HFFc6 (cell line): ENCODE measurements at places on chromosomes 5 and 9. TPM values are rescaled to one million over a fixed set of nuclear protein-coding genes. Genes with fewer than 3 reads are reported as not detected.

DNA sequence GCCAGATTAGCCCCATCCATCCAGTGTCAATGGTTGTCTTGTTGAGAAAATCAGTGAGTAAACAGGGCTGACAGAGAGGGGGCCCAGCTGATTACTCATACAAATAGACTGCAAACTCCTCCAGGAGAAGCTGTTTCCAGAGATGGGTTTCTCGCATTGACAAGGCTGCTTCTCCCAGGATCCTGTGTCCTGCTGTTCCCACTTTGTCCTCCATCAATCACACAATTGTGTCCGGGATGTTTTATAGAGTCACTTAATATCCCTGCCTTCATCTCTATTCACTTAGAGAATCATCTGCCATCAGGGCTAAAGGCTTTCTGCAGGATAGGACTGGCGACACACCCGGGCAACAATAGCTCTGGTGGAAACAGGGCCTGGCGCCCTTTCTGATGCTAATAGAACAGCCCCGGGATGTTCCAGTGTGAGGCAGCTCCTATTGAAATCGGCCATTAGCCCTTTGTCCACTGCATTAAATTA, 71.7 kb upstream of the TBCA start:
- no peak for DNase-seq

DNA sequence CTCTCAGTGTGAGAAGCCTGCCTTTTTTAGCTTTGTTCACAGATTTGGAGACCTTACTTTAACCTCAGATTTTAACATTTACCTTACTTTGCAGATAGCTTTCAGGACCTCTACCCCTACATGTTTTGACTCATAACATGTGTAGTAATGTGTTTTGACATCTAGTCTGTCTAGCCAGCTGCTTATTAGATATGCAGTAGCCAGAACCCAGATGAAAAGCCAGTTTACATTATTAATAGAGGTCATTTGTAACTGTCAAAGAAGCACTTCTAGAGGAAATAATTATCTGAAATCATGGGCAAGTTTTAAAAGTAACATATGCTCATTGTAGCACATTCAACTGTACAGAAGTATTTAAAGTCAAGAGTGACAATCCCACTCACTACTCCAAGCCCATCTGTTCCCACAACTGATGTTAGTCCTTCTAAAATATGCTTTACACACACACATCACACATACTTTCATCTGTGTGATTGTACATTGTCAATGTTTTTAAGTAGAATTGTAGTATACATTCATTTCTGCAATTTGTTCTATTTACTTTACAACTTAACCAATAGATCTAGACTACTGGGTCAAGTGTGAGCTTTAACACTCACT, 71.8 kb upstream of the NIPAL4 start:
- no peak for DNase-seq

DNA sequence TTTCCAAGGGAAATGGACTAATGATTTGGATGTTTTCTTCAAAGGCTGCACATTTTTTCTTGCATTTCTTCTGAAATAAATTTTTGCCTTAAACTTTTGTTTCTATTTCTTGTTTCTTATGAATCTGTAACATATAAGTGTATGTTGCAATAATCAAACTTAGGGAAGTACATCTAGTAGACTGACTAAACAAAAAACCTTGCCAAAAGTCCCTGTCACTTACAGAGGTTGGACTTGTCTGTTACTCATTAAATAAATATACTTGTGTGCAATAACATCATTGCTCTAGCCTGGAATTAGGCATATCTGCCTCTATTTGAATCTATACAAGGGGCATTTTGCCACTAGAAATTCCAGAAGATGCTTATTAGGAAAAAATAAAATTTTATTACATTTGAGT, 56.6 kb downstream of the C6 start:
- DNase-seq, result no peak

DNA sequence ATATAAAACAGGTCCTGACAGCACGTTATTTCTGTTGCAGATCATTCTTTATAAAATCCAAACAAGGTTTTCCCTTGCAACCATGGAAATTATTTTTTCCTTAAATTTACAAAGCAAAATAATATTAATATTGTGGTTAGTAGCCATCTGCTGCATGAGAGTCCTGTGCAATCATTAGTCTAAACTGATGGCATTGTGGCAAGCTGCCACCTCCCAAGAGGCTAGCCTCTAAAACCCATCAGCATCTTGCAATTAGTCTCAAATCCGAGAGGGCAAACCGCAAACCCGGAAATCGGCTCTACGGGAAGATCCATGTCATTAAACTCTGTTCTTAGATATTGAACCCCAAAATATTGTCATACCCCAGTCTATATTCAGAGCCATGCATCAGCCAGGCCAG, 11.3 kb upstream of the CDH6 start:
- DNase-seq, result no peak

DNA sequence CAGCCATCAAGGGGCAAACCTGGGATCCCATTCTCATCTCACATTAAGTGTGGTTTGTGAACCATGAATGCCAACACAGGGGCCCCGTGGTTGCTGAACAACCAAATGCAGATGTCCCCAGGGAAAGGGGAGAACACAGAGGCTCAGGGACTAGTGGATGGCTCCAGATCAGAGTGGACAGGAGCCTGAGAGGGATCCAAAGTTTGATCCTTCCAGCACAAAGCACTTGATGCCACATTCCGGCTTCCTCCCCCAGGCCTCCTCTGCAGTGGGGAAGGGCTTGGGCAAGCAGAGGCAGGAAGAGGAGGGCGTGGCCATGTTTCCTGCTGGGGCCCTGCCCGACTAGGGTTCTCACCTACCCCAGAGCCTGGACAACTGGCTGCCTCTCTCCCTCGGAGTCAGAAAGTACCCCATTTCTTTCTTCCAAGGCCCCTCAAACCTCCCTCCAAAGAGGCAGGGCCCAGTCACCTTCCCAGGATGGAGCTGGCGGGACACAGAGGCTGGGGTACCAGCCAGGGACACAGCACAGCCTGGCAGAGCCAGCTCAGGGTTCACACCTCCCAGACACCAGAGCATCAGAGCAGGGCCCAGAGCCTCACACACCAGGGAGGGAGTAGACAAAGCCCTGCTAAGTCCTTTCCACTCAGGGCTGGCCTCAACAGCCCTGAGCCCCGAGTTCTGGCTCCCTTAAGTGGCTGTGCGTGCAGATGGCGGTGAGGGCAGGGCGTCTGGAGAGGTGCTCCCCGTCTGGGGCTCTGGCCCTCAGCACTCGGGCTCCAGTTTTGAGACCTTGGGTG, 4.3 kb upstream of the RNF44 start:
- DNase-seq, result no peak

DNA sequence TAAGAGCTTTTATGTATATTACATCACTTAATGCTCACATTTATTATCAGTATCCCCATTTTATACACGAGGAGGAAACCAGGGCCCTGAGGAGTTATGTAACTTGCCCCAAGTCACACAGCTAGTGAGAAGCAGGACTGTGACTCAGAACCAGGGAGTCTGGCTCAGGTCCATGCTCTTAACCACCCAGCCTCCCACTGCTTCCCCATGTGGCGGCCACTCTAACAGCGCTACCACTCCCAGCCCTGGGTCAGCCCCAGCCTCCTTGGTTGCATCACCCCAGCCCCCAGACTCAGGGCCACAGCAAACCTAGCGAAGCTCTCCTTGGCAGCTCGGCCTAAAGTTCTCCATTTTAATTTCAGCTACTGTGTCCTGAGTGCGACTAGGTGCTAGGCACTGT, 159.1 kb downstream of the PAX5 start:
- peak; percentile 28 for DNase-seq

GRCh38 chr5:135993880-135994636, 34.7 kb upstream of the TGFBI start:
- peak; percentile 53 for DNase-seq

DNA sequence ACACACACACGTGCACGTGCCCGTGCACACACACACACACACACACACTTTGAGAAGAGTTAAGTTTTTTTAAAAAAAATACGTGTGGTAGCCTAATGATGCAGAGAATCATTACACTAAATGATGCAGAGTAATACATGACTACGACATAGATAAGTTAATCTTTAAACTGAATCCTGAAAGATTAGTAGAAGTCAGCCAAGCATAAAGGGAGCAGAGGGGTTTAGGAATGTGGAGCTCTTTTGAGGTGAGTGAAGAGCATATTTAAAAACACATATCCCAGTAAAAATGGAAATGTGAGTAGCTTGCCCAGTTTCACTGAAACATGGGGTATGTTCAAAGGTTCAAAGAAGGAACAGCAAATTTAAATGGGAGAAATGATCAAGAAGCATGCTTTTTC, 61.3 kb upstream of the TYRP1 start:
- DNase-seq, result no peak

DNA sequence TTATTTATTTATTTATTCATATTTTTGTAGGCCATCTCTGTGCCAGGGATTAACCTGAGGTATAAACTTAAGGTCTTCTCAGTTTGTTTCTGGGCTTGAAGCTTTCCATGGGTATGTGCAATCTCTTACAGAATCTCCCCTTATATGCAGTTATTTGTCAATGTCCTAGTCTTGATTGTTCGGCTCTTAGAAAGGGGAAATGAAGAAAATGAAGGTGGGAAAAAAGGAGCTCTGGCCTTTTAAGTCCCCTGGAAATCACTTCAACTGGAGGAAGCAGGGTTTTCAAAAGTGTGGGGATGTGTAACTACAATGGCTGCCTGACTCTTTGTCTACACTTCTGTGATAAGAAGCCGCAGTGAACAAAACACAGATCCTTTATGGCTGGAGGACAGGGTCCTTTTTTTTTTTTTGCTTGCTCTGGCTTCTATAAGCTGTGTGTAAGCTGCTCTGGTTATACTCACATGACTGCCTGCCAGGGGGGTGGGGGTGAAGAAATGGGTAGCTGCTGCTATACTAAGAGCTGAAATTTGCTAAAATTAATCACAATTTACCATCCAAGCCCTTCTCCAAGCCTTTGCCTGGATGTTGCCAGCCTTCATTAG, 33.7 kb downstream of the CENPP start:
- no peak for DNase-seq

DNA sequence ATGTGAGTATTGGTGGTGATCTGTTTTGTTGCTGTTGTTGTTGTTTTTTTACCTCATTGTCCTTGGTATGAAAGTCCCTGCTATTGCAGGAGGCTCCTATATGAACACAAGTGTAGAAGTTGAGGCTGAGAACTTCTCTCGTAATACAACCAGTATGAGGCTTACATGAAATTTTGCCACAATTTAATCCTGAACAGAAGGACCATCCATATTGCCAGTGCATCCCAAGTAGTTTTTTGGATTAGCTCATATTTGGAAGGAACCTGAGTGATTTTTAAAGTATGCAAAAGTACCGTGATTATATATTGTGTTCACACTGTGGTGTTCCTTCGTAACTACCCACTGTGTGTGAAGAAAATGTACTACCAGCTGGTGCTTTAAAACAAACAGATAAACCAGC, 2095.5 kb upstream of the WWC1 start:
- no peak for DNase-seq

- DNase-seq, result no peak
Measured at GRCh38 chr5:79846198-79846521, 144.9 kb downstream of the MTX3 start.

DNA sequence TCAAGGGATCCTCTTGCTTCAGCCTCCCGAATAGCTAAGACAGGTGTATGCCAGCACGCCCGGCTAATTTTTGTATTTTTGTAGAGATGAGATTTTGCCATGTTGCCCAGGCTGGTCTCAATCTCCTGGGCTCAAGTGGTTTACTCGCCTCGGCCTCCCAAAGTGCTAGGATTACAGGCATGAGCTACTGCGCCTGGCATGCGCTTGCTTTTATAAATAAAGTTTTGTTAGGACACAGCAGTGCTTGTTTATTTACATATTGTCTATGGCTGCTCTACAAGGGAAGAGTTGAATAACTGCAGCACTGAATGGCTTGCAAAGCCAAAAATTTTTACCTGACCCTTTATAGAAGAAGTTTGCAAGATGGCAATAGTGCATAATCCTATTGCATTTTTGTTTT, 27.7 kb downstream of the GPR21 start:
- no peak for DNase-seq

- no peak for DNase-seq
Measured at GRCh38 chr9:126510564-126510963, 103.2 kb upstream of the LMX1B start.

GRCh38 chr5:120817044-120817985, 353.2 kb downstream of the PRR16 start:
- DNase-seq, result peak; percentile 20

- DNase-seq, result no peak
Measured at GRCh38 chr9:137176302-137177182, 4.7 kb upstream of the TMEM210 start.

DNA sequence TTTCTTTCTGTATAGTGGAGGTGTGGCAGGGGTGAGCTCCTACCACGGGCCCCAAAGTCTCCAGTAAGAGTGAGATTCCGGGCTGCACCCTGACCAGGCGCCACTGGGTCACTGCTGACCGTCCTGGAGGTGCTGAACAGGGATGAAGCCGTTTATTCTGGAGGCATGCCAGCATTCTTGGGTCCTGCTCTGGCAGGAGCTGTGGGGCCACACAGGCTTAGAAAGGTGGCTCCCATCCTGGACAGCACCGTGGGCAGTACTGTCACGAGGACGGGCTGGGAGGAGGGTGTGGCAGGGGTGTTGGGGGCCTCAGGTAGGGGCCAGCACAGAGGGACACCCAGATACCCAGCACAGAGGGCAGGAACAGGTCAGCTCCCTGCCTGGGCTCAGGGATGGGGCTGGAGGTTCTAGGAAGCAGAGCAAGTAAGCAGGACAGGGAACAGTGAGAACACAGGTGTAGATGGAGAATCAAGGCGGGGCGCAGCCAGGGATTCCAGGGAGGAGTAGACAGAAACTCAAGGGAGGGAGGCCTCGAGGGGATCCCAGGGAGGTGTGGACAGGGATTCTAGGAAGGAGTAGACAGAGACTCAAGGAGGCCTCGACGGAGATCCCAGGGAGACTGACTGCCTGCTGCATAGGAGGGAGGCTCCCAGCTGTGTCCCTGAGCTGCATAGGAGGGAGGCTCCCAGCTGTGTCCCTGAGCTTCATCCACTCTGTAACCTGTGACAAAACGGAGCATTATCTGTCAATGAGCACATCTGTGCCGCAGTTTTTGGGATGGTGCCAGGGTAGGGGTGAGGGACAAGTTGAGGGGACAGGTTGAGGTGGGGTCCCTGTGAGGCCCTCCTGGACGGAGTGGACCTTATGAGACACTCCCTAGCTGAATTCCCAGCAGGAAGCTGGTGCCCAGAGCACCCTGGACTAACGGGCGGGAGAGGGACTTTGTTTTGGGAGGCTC, 1.1 kb upstream of the PLEKHG4B start:
- no peak for DNase-seq

The NR6A1 gene
- 0.12 to 0.37 TPM (median 0.19 TPM) in 3 replicates for total RNA-seq

The TSSK1B gene
- total RNA-seq, result not detected in 3 replicates

The HMMR gene
- 16.2 to 32.5 TPM (median 30.1 TPM) in 3 replicates for total RNA-seq

The IL13 gene
- not detected in 2 replicates for total RNA-seq

The SPINK6 gene
- not detected in 3 replicates for total RNA-seq

The EQTN gene
- total RNA-seq, result not detected in 3 replicates

The PCA3 gene
- total RNA-seq, result not detected in 3 replicates
